ENCODE measurements at places on chromosomes 13 and 19. TPM values are rescaled to one million over a fixed set of nuclear protein-coding genes. Genes with fewer than 3 reads are reported as not detected.

DNA sequence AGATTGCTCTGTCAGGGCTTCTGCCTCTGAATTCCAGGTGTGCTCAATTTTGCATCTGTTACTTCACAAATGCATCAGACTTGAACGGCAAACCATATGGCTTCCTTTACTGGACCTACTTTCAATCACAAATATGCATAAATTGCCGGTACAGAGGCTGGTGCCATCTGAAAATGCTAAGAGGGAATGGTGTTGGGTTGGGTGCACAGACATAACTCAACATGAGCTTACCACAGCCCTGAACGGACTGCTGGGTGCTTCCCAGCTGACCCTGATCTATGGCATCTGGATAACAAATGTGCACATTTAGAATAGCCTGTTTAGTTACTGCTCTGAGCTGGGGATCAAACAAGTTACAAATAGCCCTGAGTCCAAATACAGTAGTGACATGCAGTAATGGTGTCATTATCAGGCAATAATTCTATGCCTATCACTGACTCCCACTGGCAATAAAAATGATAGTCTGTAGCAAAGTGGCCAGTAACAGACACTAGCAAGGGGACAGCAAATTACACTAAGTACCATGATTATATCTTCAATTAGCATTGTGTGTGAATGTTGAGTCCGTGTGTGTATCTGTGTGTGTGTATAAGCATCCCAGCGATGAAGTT lies 927.3 kb downstream of the DIAPH3 start:
- no peak for DNase-seq

DNA sequence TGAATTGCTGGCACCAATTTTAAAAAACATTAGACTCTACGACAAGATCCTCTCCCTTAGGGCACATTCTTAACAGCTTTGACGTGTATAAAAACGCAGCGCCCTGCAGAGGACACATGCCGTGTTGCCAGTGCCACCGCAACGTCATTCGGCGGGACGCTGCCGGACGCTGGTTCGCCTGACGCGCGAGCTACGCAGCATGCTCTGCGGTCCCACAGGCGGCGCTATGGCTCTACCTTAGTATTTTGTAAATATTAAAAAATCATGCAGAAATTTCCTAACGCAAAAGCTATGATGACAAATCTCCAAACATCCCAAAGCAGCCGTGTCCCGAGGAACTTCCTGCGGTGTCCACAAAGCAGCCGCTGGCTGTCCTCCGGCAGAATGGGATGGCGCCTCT lies 4.2 kb upstream of the ADPRHL1 start:
- DNase-seq, result no peak

DNA sequence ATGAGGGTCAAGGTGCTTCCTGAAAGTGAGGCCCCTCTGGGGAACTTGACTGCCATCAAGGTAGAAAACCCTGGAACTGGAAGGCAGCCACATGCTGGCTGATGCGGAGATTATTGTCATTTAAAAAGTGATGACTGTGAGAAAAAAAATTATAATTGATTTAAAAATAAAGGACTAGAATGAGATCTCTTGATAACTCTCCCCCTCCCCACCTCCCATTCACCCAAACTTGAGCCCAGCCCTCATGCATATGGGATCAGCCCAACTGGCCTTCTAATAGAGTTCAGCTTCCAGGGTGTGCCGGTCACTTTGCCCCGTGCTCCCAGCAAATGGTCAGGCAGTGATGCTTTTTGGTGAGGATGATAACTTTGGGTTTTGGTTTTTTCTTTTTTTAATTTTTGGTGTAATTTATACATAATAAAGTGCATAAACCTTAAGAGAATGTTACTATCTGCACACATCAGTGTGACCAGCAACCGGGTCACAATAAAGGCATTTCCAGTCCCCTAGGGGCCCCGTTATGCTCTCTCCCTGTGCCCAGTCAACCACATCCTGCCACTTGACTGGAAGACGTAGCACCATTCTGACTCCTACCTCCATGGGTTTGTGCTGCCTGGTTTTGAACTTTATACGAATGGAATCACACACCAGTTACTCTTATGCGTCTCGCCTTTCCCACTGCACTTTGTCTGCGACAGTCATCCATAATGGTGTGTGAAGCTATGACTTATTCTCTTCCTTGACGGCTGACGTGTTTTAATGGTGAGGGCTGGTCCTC lies 187.9 kb downstream of the USP12 start:
- DNase-seq, result no peak

Gene CERS1
- total RNA-seq, result not detected

GRCh38 chr13:101988140-101988539 lies 413.7 kb downstream of the FGF14 start:
- no peak for DNase-seq

DNA sequence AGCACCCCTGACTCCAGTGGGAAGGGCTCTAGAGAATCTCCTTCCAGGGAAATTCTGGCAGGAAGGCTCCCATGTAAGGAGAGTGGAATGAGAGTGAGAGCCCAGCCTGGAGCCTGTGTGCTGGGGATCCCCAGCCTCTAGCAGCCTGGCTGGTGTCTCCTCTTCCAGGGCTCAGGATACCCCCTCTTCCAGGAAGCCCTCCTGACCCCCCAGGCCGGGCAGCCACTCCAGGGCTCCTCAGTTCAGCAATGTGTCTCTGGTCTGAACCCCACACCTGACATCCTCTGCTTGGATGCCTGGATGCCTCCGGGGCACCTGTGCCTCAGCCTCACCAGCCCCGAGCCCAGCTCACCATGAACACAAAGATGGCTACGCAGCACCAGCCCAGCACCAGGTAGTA lies 3.0 kb downstream of the C19orf33 start:
- no peak for DNase-seq

- no peak for DNase-seq
These were observed 75.0 kb downstream of the RASA3 start for GRCh38 chr13:114057166-114058050.

DNA sequence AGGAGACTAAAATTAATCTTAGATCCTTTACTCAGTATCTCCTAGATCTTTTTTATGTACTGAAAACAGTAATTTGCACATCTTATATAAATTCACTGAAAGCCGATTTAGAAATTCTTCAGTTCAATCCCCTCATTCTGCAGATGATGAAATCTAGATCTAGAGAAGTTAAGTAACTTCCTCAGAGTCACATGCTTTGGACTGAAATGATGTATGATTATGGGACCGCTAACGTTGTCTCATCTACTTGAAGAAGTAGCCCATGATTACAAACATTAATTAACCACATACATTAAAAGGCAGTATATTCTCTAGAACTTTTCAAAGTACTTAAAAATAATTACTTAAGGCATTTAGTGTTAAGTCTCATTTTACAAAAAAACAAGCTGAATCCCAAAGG lies 37.8 kb downstream of the ELF1 start:
- DNase-seq, result no peak

DNA sequence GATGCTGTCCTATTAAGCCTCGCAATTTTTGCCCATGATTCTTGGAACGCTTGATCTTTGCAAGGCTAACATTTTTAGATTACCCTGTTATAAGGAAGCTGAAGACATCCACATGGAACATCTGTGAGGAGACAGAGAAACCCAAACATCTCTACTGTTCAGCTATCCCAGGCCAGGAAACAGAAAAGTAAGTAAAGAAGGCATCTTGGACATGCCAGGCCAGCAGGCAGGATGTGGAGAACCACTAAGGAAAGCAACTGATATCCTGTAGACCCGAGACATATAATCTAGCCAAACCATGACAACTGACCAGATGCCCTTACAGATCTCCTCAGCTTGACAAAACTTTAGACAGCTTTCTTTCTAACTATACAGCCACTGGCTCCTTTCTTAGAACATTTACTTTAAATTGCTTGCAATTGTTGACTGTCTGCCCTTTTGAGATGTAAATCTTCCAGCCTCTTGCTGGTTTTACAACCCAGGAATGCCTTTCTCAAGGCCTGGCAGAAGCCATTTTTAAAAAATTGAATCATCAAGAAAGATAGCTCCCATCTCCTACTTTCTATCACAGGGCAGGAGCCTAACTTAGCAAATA lies 255.8 kb upstream of the DACH1 start:
- no peak for DNase-seq

GRCh38 chr19:15429825-15430467 lies 11.2 kb upstream of the AKAP8L start:
- no peak for DNase-seq

GRCh38 chr13:66972659-66973058 lies 257.5 kb downstream of the PCDH9 start:
- no peak for DNase-seq

GRCh38 chr13:113825841-113826240 lies 38.0 kb downstream of the GAS6 start:
- no peak for DNase-seq

DNA sequence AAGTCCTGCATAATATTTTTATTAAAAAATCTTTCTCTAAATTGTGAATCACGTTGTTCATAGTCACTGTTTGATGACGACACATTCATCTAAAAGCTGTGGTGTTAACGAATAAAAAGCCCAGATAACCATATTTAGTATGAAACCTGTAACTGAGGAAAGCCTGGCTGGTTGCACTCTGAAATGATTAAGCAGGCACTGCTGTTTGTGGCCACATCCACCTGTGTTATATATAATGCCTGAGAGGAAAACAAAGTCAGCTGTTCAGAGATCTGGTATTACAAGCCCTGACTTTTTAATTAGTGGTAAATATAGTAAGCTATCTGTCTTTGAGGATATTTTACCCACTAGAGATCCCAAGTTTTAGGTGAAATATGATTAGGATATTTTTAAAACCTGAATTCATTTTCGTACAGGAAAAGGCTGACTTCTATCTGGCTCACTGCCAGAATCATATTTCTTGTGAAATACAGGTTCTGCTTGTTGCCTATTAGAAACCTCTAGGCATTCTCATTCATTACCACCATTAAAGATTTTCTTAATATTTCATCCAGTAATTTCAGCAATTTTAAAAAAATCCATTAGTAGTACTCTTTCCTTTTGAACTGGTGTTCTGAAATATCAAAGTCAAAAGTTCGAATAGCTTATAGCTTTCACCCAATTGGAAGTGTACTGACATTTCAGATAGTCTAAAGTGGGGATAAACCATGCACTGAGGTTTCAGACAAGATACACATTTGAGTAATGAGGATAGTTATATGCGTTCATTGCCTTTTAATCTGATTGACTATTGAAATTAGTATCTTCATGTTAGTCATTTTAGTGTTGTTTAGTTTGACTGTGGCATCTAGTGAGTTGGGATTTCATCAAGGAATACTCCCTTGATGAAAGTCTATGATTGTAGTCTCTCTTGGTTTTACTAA lies 79.7 kb downstream of the LMO7 start:
- DNase-seq, result no peak

DNA sequence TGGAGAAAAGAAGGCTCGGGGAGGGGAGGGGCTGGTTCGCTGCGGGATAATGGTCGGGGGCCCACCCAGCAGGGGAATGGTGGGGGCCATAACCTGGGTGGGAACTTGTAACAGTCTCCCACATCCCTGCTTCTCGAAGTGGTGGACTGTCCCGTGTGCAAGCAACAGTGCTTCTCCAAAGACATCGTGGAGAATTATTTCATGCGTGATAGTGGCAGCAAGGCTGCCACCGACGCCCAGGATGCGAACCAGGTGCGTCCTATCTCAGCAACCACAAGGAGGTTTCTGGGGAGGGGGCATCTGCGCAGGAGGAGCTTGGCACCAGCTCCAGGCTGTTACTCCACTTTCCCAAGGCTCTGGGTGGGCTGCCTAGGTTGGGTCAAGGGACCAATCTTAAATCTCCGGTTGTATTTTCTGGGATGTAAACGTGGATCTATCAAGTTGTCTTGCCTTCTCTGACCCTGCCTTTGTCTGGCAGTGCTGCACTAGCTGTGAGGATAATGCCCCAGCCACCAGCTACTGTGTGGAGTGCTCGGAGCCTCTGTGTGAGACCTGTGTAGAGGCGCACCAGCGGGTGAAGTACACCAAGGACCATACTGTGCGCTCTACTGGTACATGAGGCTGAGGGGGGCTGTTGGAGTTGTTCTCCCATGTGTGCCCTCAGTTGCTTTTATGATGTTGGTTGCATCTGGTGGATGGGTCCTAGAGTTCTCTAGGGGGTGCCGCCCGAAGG lies 1.6 kb downstream of the TRIM28 start:
- DNase-seq, result no peak

DNA sequence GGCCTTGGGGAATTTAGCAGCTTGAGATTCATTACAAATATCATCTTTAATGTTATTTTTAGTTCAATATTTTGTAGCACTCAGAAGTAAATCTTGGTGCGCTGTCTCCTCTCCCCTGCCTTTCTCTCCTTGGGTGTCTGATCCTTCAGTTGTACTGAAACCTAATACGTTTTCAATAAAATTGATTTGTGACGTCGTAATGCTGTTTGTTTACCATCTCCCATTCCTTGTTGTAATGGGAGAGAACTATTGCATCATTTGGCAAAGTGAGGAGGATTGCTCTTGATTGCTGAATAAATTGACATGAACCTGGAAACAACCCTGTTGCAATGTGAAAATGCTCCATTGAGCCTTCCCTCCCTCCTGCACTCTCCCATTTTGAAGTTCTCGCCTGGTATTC lies 43.2 kb upstream of the TSHZ3 start:
- DNase-seq, result no peak

Gene ZNF560
- not detected for total RNA-seq

- DNase-seq, result peak; percentile 58
These were observed 21.9 kb downstream of the GRIN2D start for GRCh38 chr19:48415395-48415794.

DNA sequence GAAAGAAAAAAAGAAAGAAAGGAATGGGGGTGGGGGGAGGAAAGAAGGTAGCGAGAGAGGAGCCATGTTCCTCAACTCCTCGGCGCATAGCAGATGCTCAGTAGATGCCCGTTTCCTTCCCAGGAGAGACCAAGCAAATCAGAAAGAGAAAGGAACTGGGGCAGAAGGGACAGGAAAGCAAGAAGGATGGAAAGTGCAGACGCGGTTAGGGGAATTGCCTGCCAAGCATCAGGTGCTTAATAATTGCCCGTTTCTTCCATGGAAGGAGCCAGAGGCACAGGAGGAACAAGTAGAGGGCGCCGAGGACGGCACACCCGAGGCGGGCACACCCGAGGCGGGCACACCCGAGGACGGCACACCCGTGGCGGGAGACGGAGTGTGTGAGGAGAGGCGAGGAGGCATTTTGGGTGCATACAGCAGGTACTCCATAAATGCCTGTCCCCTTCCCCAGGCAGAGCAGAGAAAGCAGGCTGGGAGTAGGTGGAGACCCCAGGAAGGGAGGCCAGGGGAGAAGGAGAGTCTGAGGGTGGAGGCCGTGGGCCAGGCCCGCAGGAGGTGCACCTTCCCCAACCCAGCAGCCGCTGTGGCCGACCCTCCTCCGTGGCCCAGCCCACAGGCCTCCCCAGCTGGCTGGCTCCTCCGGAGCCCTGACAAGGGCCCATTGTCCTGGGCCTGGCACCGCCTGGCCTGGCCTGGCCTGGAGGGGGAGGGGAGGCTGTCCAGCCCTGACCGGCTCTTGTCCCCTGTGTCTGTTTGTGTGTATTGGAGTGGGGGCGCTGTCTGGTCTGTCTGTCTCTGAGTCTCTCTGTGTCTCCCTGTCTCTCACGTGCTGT lies 14.6 kb downstream of the JOSD2 start:
- DNase-seq, result no peak

Data from activated T-cell treated with anti-CD3 and anti-CD28 coated beads, Interleukin-2, amount 50 U/mL, for 4 hours (primary cell).